ENCODE measurements at places on chromosomes 11 and 22. TPM values are rescaled to one million over a fixed set of nuclear protein-coding genes. Genes with fewer than 3 reads are reported as not detected.

DNA sequence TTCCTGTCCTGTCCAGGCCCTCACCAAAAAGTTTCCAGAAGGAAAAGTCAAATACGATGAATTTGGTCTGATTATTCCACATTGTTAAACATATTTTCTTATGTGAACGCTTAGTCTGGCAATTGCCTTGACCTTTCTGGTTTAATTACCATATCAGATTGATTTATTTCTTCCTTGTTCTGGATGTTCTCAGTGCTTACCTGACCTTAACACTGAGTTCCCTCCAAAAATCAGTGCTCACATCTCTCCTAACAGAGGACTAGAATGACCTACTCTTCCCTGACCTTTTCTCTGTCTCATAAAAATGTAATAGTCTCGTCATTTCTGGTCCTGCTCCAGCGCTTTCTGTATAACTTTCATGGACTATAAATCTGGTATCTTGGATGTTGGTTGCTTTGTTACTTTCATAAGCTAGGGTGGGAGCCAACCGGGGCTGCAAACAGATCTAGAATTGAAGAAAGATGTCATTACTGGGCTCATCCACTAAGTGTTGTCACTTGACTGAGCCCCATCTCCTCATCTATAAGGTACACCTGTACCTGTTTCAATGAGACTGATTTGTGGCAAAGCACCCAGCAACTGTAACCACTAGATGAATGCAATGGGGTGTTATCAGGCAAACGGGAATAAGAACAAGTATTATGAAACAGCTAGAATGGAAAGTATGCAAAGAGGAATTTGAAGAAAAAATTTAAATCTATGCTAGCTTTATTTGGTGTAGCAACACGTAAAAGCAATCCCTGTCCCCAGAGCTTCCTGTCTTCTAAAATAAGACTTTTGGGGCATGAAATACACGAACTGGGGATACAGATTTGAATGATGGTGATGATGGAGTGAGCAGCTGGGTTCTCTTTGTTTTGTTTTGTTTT lies 2.4 kb downstream of the FADS2 start:
- DNase-seq = no peak

DNA sequence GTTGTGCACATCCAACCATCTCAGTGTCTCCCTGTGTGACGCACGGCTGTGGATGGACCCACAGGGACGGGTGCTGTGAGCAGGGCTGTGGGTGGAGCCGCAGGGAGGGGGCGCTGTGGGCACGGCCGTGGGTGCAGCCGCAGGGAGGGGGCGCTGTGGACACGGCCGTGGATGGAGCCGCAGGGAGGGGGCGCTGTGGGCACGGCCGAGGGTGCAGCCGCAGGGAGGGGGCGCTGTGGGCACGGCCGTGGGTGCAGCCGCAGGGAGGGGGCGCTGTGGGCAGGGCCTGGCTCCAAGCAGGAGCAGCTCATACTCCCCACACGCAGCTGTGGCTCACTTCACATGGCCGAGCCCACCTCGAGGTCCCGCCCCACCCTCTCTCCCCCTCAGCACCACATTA lies 6.0 kb upstream of the MAPK11 start:
- peak; percentile 73 for DNase-seq

DNA sequence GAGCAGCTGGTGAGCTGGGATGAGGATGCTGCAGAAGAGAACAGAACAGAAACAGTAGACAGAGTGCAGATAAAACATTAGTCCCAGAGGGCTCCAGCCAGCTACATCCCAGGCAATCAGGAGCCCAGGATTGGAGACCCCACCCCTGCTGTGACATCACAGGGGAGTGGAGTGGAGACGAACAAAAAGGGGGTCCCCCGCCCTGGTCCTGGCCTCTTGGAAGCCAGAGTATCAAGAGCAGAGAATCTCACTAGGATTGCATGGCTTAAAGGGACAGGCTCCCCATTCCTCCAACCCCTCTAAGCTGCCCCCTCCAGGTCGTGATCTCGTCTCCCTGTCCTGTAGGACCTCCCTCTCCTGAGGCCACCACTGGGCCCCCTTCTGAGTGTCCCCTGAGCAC lies at the start of gene P2RX3:
Gene P2RX3 (plus strand): TSS at position 211 of the 400 bp plus-strand sequence. CDS start 199 bp downstream, outside the sequence.
- DNase-seq = no peak

NTM gene
- 21.5 TPM for total RNA-seq

All from left cardiac atrium (tissue), 4 donors.